Activated naive CD8-positive, alpha-beta T cell treated with anti-CD3 and anti-CD28 coated beads, Interleukin-2, amount 50 U/mL, for 16 hours (primary cell): ENCODE measurements at places on chromosomes 11 and 22.
A peak's percentile ranks its signal among the peaks of the same experiment; 100 is the strongest.

DNA sequence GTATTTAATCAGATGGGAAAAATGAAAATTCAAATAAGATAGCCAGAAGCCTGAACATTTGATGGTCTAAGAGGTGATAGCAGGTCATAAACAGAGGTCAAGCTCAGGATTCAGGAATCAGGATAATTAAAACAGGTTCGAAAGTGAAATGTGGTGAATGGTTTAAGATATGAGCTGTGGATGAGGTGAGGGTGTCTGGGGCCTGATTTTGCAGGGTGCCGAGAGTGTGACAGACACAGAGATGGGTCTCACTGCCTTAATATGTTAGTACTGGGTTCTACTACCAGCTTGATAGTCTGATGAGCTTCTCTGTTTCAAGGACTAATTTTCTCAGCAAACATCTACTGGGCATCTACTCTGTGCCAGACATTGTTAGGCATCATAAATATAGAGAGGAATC, 19.9 kb upstream of the EMSY start:
- no peak for DNase-seq

- DNase-seq, result no peak
These were observed 8.5 kb downstream of the YPEL4 start for GRCh38 chr11:57641011-57641807.

- DNase-seq, result no peak
These were observed 24.9 kb upstream of the C11orf58 start for GRCh38 chr11:16713594-16713993.

DNA sequence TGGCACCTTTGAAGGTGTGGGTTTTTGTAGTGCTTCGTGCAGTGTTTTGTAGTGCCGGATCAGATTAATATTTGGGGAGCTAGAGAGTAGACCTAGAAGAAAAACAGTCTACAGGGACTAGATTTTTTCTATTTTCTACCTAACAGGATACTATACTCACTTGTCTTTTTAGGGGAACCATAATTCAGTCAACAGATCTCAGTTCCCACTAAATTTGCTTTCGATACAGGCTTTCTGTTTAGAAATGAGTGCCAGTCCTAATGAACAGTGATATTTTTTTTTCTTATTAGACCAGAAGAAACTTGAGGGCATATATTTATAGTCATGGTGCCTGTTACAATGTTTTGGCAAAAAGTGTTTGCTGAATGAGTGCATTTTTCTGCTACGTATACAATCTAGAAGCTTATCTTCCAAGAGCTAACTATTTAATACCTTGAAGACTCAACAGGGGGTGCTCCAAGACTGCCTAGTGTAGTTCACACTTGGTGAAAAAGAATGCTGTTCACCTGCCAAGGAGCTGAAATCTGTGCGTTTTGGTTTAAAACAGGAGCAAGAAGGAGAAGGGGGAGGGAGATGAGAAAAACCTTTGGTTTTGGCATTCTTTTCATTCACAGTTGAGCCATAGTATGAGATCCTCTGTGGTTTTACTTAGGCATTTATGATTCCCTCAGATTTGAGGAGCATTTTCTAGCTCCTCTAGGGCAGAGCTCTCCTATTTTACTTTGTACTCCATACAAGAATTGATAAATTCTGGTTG, 44.9 kb upstream of the VSTM5 start:
- no peak for DNase-seq

DNA sequence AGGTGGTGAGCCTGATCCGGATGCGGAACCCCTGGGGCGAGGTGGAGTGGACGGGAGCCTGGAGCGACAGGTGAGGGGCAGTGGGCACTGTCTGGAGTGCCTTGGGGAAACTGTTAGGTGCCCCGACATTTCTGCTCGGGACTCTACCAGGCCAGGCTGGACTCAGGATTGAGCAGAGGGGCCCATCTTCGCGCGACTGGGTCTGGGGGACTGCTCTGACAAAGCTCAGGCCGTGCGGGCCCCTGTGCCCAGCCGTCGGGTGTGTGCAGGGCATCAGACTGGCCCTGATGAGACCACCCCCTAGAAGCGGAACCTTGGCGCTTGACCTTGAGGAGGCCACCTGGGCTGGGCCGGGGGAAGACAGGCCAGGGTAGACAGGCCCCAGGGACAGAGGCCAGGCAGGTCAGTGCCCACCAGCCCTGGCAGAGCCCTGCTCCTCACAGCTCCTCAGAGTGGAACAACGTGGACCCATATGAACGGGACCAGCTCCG, 6.3 kb downstream of the CAPN1 start:
- DNase-seq, result no peak

- DNase-seq, result no peak
These were observed 485.4 kb downstream of the SOX6 start for GRCh38 chr11:15870911-15871310.

DNA sequence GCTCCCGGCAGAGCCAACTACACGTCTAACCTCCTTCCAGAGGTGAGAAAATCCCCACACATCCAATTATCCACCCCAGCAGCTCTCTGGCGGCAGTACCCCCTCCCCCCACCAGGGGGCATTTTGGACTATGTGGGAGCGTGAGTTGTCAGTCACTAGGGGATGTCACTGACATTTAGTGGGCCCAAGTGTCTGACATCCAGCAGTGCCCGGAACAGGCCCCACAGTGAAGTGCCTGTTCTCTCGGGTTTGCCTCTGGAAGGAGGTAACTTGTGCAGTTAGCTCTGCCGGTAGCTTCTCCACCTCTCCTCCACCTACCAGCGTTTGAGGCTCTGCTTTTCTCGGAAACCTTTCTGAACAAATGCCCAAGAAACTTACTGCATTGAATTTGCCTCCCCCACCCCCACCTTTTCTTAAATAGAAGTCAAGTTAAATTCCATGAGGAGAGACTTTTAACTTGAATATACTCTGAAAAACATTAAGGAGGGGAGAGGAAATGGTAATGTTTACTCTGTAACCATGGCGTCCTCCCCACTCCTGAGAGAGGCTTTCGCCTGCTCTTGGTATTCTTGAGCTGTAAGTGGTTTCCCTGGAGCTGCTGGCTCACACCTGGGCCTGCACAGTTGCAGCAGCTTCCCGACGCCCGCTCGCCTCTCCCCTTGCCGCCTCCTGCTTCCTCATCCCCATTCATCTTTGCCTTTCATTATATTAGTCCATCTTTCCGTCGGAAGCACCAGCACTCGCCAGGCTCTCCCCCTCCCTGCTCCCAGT, 112.8 kb downstream of the WNT7B start:
- peak; percentile 59 for DNase-seq

GRCh38 chr11:123405123-123405592, 24.9 kb upstream of the GRAMD1B start:
- no peak for DNase-seq
